Fibroblast of skin of right quadriceps (primary cell): ENCODE measurements at places on chromosomes 2 and 18.

GRCh38 chr2:226514895-226515294 is 284.7 kb downstream of the IRS1 start:
- peak; percentile 63 for DNase-seq

DNA sequence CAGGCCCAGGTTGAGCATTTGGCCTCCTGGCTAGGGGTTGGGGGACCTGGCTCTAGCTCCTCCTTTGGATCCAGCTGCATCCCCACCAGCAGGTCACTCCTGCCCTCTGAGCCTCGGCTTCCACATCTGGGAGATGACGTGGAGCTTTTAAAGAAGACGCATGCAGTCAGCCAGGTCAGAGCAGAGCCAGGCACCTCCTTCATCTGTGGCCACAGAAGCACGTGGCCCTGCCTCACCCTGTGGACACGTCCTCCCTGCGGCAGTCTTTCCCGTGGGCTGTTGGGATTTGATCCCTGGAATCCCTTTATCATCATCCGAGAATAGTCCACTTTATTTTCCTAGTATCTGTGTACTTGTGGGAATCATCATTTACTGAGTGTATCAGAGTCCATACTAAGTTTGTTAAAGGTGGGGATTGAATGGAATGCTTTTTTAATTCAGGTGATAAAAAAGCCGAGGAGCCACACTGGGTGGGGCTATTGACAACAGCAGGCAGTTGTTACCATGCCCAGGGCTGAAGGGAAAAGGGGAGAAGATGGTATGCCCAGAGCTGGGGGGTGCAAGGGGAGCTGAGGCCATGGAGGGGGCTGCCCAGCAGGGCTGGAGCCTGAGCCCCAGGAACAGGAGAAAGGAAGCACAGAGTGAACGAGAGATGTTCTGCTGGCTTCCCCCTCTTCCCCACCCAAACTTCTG is 170.1 kb downstream of the LAMA1 start:
- DNase-seq: no peak

DNA sequence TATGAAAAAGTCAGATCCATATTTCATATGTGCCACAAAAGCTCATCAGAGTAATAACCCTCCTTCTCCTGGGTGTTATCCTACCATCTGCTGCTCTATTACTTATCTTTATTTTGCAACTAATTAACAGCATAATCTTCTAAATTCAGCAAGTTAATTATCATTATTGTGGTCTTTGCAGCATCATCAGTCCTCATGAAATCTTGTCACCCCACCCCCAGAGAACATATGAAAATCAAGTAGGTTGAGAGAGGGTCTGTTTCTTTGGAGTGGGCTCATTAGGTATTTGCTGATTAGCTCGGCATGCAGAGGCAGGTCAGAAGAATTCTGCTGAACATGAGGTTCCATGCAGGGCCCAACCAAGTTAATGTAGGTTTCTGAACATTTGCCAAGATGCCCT is 64.8 kb downstream of the ATF2 start:
- DNase-seq: no peak

- DNase-seq: no peak
Measured at GRCh38 chr2:203583084-203583695, 48.1 kb upstream of the RAPH1 start.

DNA sequence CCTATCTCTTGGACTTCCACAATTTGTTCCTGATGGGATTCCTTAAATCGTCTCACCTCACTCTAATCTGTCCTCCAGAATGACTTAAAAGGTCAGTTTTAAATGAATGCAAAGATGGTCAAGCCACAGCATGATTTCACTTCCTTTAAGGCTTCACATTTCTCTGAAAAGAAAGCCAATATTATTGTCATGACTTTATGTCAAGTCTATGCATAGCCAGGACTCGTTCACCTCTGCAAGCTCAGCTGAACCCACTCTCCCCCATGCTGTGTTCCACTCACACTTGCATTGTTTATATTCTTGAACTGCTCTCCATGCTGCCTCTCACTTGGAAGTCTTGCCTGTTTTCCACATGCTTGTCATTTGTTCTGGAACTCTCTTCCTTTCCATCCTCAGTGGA is 298.4 kb upstream of the MMADHC start:
- DNase-seq: no peak
